ENCODE measurements at places on chromosomes 6 and 20. TPM values are rescaled to one million over a fixed set of nuclear protein-coding genes. Genes with fewer than 3 reads are reported as not detected.
A peak's percentile ranks its signal among the peaks of the same experiment; 100 is the strongest.

GRCh38 chr6:63094947-63095346 is 116.3 kb upstream of the FKBP1C start:
- no peak for DNase-seq

DNA sequence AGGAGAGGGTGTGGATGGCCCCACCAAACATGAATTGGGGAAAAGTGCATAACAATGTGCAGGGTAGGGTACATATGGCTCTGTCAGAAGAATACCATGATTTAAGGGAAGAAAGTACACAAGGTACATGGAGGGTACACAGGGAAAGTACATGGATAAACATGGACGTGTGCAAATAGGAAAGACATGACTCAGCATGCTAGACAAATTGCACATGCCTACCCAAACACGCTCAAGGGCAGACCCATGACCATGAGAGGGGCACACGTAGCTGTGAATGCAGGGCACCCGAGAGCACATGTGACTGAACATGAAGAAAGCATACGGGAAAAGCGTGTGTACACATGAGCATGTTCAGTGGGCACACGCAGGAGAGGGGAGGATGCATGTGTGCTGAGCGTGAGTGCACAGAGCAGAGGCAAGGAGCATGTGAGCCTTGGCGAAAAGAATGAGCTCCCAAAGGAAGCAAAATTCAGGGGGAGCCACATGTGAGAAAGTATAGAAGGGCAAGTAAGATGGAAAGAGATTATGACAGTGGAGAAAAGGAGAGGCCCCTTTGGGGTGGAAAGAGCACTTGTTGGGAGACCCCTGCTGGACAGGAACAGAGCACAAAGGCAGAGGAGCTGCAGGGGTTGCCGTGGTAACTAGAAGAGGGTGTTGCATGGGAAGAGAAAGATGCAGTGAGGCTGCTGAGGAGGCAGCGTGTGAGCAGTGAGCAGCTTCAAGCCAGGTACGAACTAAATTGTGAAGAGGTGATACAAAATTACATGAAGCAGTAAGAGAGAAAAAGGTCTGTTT is 17.8 kb downstream of the OR2H2 start:
- DNase-seq = no peak

DNA sequence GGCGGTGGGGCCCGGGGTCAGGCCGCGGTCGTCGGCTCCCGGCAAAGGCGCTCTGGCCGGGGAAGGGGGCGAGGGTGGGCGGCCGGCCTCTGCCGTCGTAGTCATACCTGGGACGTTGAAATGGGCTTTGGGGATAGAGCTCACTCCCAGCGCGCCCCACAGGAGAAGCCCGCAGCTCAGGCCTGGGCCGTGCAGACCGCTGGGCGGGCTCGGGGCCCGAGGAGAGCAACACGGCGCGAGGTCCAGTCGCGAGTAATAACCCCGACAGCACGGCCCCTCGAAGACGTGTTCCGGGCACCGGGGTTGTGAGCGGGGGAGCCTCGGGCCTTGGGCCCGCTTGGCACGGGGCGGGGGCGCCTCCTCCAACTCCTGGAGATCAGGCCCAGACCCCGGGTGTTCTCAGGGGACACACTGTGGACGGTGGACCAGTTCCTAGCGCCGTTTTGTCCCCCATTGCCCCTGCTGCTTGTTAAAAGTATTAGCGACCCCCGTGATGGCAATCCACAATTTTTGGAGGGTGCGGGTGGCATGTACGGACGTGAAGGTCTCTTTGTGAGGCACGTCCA is 10.9 kb downstream of the FOXC1 start:
- DNase-seq = no peak

Gene C6orf163
- 2.9 TPM for polyA plus RNA-seq

GRCh38 chr6:7707787-7708186 is 18.1 kb upstream of the BMP6 start:
- no peak for DNase-seq

- DNase-seq = no peak
These were observed 4.4 kb upstream of the FLRT3 start for GRCh38 chr20:14341801-14342200.

DNA sequence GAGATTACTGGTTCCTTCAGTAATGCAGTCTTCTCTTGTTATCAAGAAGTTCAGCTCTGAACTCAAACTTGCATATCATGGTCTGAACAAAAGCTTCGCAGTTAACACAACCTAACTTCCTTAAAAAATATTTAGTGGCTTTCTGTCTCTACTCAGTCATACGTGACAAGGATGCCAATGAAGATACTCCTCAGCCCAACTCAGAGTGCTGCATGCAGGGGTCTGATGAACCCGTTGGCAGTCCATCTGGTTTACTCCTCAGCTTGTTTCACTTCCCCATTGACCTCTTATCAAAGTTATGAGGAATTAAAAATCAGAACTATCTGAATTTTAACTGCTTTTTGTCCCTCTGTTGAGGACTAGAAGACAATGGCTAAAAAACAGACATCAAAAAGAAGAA is 56.6 kb upstream of the RIN2 start:
- no peak for DNase-seq

DNA sequence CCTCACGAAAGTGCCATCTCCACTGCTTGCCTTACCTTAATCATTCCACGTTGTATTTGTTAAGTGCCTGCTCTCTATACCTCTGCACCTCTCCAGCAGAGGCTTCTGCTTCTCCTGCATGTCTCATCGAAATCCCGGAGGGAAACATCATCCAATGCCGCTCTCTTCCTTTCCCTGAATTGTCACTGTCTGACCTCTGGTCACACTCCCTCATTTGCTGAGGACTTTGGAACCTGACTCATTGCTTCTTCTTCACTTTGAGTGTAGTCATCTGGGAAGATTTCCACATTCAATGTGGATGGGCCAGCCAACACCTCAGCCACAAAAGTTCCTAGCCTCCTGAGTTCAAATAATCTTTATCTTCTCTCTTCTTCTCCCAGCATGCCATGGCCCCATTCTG is 78.9 kb upstream of the BEND6 start:
- DNase-seq = no peak

DNA sequence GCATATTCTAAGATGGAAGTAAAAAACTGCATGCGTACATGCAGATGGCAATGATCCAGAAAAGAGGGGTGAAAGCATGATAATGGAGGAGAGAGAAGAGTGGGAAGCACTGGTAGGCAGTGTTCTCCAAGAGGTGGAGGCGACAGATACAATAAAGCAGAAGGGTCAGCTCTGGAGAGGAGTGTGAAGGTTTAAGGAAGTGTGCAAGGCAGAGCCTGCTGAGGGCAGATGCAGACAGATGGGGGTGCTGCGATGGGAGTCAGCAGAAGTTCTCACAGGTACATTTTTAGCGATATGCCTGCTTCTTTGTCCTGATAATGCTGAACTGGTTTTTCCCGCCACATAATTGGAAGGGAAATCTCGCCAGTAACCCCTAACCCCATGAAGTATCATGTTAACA is 81.1 kb upstream of the C6orf118 start:
- no peak for DNase-seq

DNA sequence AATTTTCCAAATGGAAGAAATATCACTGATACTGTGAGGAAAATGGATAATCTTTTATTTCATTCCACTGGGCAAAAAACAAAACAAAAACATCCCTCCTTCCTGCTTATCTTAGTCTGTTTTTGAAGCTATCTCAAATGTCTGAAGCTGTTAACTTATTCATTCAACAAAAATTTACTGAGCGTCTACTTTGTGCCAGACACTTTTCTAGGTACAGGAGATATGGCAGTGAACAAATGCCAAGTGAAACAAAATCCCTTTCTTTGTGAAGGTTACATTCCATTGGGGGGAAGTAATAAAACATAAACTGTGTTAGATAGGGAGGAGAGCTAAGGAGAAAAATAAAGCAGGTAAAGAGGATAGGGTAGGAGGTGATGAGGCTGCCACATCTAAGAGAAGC is 47.5 kb downstream of the TNFRSF21 start:
- no peak for DNase-seq

Gene KCNS1
- polyA plus RNA-seq = 0.03 TPM

Gene SRMS
- not detected for polyA plus RNA-seq

DNA sequence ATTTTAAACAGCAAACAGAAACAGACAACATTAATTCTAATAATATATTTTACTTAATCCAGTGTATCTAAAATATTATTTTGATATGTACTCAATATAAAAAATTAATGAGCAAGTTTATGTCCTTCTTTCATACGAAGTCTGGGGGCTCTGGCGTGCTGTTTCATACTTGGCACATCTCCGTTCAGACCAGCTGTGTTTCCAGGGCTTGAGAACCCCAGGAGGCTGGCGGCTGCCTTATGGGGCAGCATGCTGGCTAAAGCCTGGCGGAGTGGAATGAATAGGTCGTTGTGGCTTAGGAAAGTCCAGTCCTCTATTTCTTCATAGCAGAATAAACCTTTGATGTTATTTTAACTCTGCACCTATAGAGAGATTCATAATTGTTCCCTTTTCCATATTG is 43.3 kb downstream of the DUSP22 start:
- DNase-seq = no peak

DNA sequence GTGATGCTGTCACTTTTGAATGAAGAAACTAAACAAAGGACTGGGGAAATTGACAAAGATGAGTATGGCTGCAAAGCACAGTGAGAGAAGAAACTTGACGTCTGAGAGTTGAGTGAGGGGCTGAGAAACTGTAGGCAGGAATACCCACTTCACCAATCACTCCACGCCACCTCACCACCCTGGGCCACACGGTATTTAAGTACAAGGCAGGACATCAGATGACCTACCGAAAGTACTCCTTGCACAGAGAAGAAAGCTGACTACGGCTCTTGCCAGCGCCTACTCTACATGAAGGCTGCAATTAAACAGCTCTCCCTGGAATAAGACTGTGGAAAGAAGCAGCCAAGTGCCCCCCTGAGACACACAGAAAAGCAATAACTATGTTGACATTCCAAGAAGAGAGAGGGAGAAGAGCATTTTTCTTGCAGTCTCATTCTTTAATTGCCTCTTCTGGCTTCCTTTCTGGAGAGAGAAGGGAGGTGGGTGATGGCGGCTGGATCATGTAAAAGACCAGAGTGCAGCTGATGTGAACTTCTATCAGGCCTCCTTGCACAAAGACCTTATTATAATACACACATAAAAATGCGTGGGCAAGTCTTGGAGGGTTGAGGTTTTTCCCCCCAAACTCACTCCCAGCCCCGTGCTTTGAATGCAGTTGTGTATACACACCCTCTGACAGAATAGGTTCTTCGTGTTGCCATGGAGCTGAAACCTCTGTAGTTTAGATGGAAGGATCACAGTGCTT is 44.6 kb downstream of the HIVEP2 start:
- DNase-seq = no peak

DNA sequence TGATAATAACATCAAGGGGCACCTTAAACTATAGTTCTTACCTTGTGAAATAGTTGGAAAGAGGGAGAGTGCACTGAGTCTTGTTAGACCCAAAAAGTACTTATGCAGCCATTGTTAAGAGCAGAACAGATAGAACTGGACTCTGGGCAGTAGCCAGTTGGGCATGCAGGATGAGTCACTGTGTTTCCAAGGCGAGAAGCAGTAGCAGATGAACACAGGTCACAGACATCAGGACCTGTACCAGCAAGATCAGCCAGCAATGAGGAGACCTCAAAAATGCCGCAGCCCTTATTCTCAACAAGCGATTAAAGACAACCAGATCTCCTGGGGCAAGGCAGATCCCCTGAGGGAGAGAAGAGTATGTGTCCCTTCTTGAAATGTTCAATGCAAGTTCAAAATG is 79.0 kb downstream of the SAMD3 start:
- no peak for DNase-seq

Gene EPB41L1
- polyA plus RNA-seq = 42.1 TPM

GRCh38 chr20:11459090-11459890 is 458.4 kb upstream of the BTBD3 start:
- DNase-seq = no peak

- no peak for DNase-seq
These were observed 16.1 kb downstream of the CDK19 start for GRCh38 chr6:110799189-110799588.

Gene C20orf141
- polyA plus RNA-seq = not detected

- no peak for DNase-seq
These were observed 80.6 kb downstream of the IRAK1BP1 start for GRCh38 chr6:78947962-78948361.

DNA sequence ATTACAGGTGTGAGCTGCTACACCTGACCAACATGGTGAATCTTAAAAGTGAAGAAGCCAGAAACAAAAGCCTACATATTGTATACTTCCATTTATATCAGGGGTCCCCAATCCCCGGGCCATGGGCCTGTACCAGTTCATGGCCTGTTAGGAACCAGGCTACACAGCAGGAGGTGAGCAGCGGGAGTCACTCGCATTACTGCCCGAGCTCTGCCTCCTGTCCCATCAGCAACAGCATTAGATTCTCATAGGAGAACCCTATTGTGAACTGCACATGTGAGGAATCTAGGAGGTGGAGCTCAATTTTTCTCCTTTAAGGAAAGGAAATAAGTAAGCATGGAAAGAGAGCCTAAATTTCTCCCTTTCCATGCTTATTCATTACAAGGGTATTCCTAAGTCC is 21.7 kb downstream of the CSNK2A1 start:
- no peak for DNase-seq

DNA sequence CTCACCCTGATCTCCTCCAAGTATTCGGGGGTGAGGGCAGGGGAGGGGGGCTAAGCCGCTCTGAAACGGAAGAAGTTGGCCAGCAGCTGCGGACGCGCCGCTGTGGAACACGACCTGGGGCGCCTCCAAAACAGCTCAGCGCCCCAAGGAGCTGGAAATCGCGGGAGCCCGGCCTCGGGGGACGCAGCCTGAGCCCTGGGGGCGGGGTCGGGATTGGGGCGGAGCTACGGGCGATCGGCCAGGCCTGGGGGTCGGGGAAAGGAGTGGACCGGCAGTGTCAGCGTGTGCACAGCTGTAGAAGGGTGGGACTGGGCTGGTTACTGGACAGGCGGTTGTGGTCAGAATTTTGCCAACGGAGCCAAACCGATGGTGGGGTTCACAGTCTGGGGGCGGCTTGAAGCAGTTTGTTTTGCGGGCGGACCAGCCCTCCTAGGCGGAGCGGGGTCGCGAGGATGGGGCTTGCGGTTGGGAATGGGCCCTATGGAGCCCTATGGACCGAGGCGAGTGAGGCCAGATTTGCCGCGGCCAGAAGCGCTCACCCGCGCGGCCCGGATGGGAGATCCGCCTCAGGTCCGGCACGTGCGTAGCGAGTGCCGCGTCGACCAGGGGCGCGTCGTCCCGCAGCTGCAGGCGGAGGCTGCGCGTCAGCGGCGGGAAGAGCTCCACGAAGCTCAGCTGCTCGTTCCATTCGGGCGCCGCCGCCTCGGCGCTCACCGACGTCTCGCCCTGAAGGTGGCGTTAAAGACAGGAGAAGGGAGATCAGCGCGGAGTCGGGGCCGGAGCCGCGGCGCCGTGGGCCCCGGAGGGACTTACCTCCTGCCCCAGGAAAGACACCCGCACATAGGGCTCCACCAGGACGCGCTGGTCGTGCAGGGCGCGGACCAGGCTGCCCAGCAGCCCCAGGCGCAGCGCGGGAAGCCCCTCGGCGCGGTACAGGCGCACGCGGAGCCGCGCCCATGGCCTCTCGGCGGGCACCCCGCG is 14.3 kb upstream of the SPAG4 start:
- DNase-seq = peak; percentile 87

GRCh38 chr6:158909938-158910337 is 90.1 kb downstream of the RSPH3 start:
- no peak for DNase-seq

Gene IRF4
- polyA plus RNA-seq = 2.8 TPM

DNA sequence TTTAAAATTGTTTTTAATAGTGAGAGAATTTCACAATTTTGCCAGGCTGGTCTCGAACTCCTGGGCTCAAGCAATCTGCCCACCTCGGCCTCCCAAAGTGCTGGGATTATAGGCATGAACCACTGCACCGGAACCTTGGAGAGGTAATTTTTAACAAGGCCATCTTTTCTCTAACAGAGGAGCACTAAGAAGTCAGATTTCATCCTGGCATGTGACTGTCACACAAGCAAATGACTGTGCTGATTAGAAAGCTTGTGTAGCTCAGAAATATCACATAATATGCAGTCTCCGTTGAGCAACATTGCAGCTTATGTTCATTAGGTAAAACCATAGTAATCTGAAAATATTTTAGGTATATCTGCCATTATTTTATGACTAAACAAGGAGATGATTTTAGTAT is 156.0 kb downstream of the CCDC170 start:
- DNase-seq = no peak

Data from muscle of arm (tissue), 14 donors.